ENCODE measurements at places on chromosomes 1 and 21. TPM values are rescaled to one million over a fixed set of nuclear protein-coding genes. Genes with fewer than 3 reads are reported as not detected.

The TFB2M gene
- 11.6 TPM for total RNA-seq

The CTSS gene
- total RNA-seq: 104 TPM

DNA sequence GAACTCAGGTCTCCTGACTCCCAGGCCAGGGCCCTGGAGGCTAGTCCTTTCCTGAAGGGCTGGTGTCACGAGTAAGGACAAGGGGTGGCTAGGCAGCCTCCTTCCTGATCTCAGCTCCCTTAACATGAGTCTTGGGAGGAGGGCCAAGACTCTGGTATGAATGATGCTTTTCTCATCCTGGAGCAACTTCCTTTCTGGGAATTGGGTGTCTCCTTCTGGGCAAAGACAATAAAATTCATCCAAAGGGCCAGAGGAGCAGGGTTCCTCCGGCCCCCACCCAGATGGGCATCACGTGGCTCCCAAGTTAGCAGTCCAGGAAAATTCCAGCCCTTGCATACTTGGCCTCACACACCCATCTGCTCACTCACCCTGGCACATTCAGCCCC lies at the start of gene FAM167B:
FAM167B (plus strand) TSS at position 335 of the 386 bp plus-strand sequence. CDS start 200 bp downstream, outside the sequence.
- H3K27ac ChIP-seq: peak within 1 kb of the TSS; percentile 91
- H3K4me3 ChIP-seq: peak within 1 kb of the TSS; percentile 30
- H3K4me1 ChIP-seq: peaks cover 62% of the 10 kb centered on the region
- DNase-seq: no peak
- no peaks in the 10 kb centered on the region for H3K36me3 ChIP-seq

GRCh38 chr1:47323599-47324031 lies 9.7 kb upstream of the STIL start:
- H3K27ac ChIP-seq: no peak overlapping the region
- no peaks in the 10 kb centered on the region for H3K4me1 ChIP-seq
- no peak overlapping the region for H3K4me3 ChIP-seq
- H3K36me3 ChIP-seq: no peaks in the 10 kb centered on the region
- H3K27me3 ChIP-seq: no peaks in the 10 kb centered on the region

DNA sequence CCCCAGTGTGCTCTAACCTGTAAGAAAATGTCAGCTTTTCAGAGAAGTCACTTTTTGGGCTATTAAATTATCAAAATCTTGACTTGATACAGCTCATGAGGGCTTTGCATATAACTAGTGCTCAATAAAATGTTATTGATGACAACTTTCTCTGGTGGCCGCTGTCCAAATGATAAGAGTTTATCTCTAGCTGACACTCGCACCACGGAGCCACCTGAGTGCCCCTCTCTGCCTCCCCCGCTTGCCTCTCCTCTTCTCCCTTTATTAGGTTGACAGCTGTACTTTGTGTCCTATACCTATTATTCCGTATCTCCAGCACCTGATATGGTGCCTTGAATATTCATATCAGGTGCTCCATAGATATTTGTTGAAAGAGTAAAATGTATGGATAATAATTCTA lies 82.8 kb downstream of the PHTF1 start:
- no peaks in the 10 kb centered on the region for H3K4me1 ChIP-seq
- no peak for DNase-seq
- no peaks in the 10 kb centered on the region for H3K36me3 ChIP-seq

DNA sequence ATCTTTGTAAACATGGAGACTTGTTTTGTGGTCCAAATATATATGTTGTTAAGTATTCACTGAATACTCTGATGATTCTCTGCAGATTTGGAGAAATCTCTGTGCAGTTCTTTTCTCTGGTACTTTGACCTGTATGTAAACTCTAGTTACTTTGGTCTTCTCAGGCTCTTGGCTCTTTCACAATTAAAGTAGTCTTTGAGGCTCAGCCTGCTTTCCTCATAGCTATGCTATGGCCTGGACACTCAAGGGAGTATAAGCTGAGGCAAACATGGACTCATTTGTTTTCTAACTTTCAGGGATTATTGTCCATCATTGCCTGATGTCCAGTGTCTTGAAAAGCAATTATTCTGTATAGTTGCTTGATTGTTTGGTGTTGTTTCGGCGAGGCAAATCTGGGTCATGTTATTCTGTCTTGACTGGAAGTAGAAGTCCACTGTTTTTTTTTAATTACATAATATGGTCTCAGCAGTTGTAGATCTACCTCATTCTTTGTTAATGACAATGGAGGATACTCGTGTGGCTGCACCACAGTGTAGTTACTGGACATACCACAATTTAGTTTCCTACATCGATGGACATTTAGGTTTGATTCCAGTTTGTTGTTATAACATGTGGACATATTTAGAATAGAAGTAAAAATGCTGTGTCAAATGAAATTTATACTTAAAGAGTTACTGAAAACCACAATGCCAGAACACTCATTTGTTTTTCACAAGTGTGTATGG lies 9.2 kb downstream of the PTBP2 start:
- H3K36me3 ChIP-seq: peaks cover 5% of the 10 kb centered on the region
- no peak for DNase-seq
- H3K27me3 ChIP-seq: no peaks in the 10 kb centered on the region

- H3K4me1 ChIP-seq: no peaks in the 10 kb centered on the region
- no peaks in the 10 kb centered on the region for H3K27me3 ChIP-seq
- H3K4me3 ChIP-seq: no peak overlapping the region
- no peaks in the 10 kb centered on the region for H3K36me3 ChIP-seq
- H3K27ac ChIP-seq: no peak overlapping the region
Measured at GRCh38 chr1:44094047-44094446, 24.6 kb upstream of the KLF17 start.

GRCh38 chr1:77313491-77313890 lies 31.7 kb downstream of the AK5 start:
- DNase-seq: no peak
- H3K36me3 ChIP-seq: no peaks in the 10 kb centered on the region
- no peaks in the 10 kb centered on the region for H3K27me3 ChIP-seq

Data from thymus (tissue), 14 donors.